Activated CD4-positive, alpha-beta T cell treated with anti-CD3 and anti-CD28 coated beads, Interleukin-2, amount 10 ng/mL, durations not matched to agents 24 days and 14 days (primary cell): ENCODE measurements at places on chromosomes 2 and 18. TPM values are rescaled to one million over a fixed set of nuclear protein-coding genes. Genes with fewer than 3 reads are reported as not detected.

DNA sequence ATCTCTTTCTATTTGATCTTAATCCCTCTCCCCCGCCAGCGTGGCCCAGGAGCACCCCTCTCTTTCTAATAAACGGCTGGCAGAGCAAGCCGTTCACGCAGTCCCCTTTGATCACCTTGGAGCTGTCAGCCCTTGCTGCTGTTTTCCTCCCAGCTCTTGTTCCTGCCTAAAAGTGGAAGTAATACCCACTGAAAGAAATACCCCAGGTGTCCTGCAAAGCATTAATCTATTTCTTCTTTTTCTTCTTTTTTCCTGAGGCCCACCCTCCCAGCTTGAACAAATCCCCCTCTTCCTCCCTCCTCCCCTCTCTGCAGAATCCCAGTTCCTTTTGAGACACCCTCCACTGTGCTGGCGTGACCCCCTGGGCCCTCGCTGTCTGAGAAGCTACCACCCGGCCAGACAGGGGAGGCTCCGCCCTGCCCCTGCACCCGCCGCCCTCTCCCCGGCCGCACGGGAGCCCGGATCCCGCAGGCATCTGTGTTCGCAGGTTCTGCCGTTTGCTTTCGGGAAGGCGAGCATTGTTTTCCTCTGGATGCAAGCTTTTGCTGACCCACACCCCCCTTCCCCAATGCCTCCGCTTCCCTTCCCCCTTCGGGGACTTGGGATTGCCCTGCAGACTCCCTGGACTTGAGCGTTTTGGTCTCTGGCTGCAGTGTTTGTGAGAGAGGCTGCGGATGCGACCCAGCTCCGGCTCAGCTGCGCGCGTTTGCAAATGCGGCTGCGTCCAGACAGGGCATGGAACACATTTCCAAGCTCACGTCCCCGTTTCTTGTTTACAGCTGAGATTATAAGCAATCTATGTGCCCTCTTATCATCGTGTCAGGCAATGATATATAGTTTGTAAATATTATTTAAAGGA lies 631.5 kb downstream of the NYAP2 start:
- DNase-seq, result no peak

GRCh38 chr2:45184606-45185005 lies 175.4 kb upstream of the SIX2 start:
- DNase-seq, result no peak

GRCh38 chr2:217256251-217256650 lies 396.4 kb upstream of the TNP1 start:
- no peak for DNase-seq

GRCh38 chr2:84970210-84970867 lies 622 bp upstream of the KCMF1 start:
- DNase-seq, result peak; percentile 90

Gene RAB31
- 0.66 TPM in 1 of 2 replicates, not detected in the other for total RNA-seq

Gene AQP12B
- total RNA-seq, result not detected in 2 replicates
